ENCODE measurements at places on chromosomes 2 and 18.

GRCh38 chr2:11500702-11501303 is 33.0 kb upstream of the GREB1 start:
- DNase-seq, result no peak

DNA sequence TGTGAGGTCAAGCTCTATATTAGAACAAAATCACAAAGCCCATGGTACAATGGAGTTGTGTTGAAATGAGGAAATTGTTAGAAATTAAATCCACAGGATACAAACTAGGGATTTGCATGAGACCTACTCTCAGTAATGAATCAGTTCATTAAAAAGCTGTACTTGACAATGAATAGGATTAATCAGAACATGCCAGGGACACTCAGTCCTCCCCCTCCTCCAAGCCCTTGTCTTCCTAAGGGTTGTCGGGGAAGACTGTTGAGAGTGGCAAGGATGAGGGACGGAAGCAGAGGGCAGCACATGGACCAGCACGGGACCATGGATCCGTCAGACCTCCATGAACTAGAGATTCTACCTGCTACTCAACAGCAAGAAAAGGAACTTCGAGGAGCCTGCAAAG is 39.8 kb downstream of the SPRED2 start:
- no peak for DNase-seq

GRCh38 chr18:43350176-43350575 is 72.9 kb upstream of the SYT4 start:
- DNase-seq, result no peak

GRCh38 chr2:72263776-72264060 is 116.1 kb upstream of the CYP26B1 start:
- DNase-seq, result no peak

DNA sequence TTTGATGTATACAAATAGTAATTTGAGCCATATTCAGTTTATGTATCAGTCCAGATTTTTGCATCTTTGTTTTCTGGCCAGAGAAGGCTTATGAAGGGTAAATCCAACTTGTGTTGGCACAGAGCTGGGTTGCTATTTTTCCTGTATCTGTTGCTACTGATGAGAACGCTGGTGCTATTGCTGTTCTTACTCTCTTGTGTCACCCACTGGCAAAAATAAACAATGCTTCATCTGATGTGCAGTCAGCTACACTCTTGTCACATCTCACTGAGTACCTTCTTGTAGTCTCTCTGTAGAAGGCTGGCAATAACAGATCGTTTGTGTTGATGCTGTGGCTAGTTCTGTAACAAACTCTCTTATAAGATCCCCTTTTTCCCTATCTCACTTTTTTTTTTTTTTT is 323.4 kb downstream of the CDH19 start:
- DNase-seq, result no peak

DNA sequence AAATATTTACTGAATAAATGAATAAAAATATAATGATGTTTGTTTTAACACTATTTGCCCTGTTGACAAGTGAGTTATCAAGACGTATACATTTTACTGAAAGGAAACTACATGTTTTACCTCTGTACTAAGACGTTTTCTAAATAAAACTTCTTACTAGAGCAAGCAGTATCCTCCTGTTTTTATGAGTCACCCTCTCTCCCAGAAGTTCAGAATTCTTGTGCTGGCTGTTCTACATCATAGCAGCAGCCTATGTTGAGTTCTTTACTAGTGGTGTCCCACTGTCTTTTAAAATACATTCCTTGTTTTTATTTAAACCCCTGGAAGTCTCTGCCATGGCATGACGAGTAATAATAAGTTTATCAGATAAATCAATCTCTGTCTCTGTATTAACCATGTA is 297.4 kb downstream of the CALCRL start:
- peak; percentile 7 for DNase-seq

GRCh38 chr2:5433855-5434254 is 258.3 kb upstream of the SOX11 start:
- DNase-seq, result no peak

DNA sequence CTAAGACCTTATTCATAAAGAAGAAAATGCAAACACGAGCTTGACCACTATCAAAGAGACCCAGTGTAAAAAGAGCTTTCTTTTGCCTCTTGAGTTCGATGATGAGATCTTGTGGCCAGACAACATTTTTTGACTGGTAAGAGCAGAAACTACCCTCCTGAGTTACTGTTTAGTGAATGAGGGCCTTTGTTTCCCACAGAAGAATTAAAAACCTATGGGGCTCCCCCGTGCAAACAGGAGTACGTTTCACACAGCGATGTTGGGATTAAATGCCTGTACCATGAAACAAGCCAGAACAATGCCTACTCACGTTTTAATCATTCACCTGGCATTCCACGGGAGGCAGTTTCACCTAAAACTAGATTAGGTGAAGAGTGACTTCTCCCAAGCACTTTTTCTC is 36.0 kb downstream of the MYCN start:
- DNase-seq, result no peak

GRCh38 chr2:163692611-163693482 is 43.0 kb downstream of the FIGN start:
- peak; percentile 6 for DNase-seq

DNA sequence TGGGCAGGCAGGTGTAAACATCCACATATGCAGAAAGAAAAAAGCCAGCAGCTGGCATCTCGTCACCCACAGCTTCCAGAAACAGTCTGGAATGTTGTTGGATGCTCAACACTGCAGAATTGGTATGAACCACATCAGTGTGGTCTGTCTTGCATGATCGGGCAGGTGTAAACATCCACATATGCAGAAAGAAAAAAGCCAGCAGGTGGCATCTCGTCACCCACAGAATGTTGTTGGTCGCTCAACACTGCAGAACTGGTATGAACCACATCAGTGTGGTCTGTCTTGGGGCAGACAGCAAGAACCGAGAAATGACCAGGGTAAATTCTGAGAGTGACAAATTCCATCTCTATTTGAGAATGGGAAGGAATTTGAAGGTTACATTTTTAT is 39.6 kb downstream of the DOCK10 start:
- DNase-seq, result no peak

DNA sequence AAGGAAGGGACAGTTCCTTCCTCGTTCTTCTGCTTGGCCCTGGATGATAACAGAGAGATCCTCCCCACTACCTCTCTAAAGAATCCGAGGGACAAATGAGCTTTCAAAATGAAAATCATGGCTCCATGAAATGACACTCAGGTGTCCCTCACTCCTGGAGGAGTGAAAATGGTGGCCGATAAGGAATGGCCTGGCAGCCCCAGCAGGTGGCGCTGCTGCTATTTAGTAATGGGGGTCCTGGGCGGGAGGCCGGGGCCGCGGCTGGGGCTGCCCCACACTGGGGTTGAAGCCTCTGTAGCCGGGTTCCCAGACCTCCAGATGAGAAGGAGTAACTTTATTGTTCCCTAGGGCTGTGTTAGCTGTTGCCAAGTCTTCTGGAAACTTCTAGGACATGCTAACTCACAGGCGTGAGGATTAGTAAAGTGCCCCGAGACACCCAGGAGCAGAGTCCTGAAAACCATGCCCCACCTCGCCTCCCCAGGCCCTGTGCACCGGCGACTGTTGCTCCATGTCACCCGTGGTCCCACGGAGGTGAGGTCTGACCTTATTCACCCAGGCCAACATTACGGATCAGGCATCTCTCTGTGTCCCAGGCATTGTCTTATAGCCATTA is 138.0 kb downstream of the CTIF start:
- peak; percentile 38 for DNase-seq

DNA sequence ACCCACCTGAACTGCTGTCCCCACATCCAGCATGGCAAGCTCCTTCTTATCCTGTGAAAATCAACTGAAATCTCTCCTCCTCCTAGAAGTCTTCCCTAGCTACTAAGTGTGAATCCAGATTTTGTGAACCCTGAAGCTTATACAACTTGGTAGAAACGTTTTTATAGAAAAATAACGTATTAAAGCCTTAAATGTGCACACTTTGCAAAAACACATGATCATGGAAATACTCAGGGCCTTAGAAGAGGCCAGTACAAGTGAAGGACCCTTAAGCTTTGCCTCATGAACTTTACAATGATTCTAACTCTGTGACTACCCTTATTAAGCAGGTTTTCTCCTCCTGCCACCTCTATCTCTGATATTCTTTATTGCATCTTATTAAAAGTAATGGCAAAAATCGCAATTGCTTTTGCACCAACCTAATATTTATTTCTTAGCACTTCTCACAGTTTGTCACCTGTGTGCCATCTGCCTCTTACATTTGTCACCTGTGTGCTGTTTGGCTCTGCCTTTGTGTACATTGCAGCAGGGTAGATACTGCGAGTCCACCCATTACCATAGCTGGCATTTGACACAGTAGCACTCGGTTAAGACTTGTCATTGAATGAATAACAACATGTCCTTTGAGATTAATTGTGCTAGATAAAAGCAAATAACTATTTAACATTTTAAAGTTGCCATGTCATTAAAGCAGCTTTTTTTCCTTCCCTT is 42.2 kb downstream of the FRZB start:
- no peak for DNase-seq

Data from AG10803 (cell line).